ENCODE measurements at places on chromosomes 12 and 14.
A peak's percentile ranks its signal among the peaks of the same experiment; 100 is the strongest.

DNA sequence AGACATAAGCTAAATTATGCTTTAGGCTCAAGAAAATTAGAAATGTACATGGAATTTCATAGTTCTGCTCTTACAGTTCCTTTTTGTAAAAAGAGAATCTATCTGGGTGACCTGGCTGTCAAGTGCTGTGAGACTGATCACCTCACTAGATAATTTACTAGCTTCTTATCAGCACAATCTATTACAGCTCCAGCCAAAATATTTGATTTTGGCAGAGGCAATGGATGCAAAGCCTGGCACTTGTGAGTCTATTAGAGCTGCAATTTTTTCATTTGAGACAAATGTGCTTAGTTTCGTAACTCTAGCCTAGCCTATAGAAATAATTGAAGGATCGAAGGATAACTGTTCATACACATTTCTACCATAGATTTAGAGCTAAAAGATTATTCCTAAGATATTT lies 927.5 kb downstream of the SLC6A15 start:
- DNase-seq = no peak

DNA sequence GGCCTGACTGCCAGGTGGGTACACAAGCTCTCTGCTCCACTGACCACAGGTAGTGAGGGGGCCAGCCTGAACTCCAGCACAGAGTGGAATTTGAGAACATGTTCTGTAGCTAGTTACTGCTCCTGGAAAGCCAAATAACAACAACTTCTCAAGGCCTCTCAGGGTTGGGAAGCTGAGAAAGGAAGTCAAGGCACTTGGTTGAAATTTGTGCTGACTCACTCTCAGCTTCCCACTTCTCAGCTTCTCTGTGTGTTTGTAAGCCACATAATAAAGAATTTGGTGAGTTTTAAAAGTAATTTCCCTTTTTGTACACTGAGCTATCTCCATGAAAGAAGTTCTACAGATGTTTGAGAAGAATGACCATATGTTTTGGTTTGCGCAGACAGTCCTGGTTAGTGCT lies 234.9 kb downstream of the KTN1 start:
- no peak for DNase-seq

GRCh38 chr12:80313209-80313608 lies 130.8 kb upstream of the PTPRQ start:
- no peak for DNase-seq

DNA sequence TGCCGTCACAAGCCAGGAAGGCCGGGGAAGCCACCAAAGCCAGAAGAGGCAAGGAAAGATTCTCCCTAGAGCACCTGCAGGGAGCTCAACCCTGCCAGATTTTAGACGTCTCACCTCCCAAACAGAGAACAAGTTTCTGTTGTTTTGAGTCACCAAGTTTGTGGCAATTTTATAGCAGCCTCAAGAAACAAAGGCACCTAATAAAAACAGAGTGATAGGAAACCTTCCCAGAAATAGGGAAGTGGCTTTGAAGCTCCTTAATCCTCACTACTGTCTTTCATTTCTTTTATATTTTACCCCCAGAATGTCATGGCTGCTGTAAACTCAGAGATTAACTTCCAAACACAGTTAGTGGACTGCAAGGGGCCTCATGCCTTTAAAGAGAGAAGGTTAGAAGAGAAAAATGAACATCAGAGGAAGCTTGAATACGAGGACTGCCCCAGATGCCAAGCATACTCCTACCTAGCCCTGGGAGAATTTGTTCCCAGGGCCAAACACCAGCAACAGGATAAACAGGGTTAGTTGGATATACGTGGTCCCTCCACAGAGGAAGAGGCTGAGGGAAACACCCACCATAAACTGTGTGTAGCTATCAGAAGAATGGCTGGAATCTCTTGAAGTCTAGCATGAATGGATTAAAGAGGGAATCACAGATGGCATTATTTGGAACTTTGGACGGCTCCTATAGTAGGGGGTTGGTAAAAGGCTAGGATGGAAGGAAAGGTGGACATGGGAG lies 148.3 kb downstream of the KCNA5 start:
- DNase-seq = no peak

DNA sequence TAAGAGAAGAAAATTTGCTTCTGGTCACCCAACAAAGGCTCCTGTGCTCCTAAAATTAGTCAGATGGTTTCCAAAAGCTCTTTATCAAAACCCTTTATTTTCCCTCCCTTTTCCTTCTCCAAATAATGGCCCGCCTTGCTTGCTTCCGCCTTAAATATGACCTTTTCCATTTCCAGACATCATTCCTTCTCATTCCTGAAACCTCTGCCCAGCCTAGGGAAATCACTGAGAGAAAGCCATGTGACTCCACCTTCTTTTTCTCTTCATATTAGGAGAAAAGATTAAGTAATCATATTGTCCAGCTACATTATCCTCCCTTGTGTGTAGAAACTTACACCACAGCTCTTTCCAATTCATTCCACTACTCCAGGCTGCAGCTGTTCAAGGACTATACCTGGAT lies 75.7 kb upstream of the GPHB5 start:
- no peak for DNase-seq

GRCh38 chr12:28178775-28179174 lies 11.5 kb upstream of the CCDC91 start:
- DNase-seq = no peak

DNA sequence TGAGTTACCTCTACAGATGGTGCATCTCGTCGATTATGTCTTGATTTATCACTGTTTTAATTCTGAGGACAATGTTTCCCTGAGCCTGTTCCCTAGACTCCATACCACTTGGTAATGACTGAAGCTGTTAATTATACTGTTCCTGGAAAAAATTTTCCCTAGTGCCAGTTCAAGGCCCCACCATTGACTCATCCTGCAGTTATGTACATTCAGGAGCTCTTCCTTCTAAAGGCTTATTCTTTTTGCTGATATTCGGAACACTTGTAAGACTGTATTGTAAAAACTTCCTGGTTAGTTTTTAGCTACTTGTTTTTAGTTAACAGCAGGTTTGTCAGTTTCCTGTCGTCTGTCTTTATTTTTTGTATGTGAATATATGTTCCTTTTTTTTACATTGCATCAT lies 30.4 kb upstream of the PPP2R5E start:
- DNase-seq = no peak

GRCh38 chr14:94836849-94837248 lies 66.9 kb upstream of the GSC start:
- no peak for DNase-seq

GRCh38 chr14:31118892-31119291 lies 88.7 kb downstream of the HECTD1 start:
- no peak for DNase-seq

DNA sequence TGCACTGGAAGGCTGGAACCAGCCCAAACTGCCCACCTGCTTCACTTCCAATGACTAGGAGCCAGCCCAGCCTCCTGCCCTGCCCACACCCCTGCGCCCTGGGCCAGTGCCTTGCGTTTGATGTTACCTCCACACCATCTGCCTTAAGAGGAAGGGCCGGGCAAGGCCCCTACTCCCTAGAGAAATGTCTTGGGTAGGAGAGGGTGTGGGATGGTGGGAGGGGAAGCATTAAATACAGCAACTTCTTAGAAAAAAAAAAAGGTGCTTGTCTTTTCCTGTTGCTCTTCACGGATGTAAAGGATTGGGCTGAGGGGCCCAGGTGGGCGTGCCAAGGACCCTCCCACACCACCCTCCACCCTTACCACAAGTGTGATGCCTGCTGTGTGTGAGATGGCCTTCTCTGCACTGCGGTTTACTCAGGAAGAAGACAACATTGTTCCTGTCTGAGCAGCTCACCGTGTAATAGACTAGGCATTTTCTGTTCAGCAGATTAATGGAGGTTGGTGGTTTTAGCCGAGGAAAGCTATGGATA lies 99.9 kb downstream of the NINJ2 start:
- no peak for DNase-seq

DNA sequence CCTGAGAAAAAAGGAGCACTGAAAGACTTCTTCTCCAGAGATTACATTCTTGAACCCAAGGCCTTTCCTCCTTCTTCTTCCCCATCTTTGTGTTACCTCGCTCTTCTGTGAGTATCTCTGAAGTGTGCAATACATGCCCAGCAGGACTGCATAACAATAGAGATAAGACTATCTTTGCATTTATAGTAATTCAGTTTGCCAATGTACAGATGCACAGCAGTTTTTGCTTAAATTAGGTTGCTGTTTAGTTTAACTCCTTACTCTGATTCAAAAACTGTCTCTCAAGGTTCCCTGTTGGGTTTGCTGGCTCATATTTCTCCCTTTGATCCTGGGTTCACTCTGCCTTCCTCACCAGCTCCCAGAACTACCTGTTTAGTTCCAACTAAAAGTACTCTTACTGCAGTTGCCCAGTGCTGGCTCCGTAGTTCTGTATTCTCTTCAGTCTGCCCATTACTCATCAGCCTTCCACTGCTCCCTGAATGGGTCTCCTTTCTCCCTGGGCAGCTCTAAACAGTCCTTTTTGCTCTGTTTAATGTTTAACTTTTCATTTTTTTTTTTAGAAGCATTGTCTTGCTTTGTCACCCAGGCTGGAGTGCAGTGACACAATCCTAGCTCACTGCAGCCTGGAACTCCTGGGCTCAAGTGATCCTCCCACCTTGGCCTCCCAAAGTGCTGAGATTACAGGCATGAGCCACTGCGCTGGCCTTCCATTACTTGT lies 180.6 kb upstream of the CAND1 start:
- DNase-seq = no peak

DNA sequence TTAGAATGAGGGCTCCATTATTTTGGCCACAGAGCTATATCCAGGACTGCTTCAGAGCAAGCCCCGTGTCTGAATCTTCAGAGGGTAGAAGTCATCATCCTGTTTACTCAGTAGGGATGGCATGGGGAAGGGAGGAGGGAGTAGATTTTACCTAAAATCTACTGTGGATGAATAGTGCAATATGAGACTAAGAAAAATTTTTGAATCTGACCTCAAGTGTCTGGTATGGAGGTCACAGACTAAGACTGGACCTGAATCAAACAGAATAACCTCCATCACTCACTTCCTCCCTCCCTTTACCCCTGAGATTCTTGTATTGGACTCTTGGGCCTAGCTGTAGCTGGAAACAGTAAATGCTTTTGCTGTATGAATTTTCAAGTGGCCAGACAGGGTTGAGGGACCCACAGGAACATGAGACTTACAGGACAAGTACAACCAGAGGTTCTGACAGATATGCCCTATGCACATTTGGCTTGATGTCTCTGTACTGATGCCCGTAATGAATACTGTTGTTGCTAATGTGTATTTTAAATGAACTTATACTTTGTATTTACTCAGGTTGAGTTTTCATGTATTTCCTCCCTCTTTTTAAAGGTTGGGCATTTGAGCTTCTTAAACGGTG lies 78.5 kb downstream of the CCDC91 start:
- no peak for DNase-seq

GRCh38 chr14:46259536-46259935 lies 392.0 kb downstream of the RPL10L start:
- no peak for DNase-seq

DNA sequence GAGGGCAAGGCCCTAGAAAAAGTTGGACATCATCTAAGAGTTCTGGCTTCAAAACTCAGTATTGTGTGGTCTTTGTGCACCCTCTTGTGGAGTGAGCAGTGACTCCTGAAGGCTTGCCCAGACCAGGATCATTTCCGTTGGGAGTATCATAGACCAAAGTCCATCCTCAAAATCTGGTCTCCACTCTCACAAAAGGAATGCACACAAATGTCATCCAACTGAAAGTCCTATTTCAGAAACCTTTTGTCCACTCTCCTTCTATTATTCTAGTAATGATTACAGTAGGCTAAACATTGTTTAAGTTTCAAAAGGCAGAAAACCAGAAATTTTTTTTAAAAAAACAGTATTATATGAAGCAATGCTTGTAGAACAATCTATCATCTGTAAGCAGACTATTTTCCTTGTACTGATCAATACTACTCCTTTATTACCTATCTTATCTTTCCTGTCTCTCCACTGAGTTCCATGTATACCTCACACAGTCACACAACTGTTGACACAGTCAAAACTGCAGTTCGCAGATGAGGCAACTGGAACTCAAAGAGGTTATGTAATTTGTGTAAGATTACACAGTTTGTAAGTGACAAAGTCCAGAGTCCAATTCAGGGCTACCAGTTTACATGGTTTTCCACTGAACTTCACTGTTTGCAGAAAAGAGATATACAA lies 41.4 kb downstream of the COX16 start:
- peak; percentile 19 for DNase-seq

DNA sequence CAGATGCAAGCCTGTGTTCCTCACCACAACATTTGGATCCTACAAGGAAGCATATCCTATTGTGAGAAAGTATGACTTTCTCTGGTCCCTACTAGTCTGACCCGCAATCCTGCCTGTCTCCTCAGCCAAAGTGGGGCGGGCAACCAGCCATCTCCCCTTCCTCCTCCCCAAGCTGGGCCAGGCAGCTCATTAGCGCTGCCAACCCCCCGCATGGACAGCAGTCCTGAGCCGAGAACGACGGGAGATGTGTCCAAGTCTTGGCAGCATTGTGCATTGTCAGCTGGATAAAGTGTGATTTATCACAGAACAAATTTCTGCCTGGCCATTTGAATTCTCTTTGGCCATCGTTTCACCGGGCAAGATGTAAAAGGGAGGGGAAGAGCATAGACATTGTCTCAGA lies 139.4 kb downstream of the SLC15A4 start:
- DNase-seq = no peak

GRCh38 chr12:113070117-113070906 lies 13.8 kb downstream of the DTX1 start:
- DNase-seq = no peak

- DNase-seq = no peak
Measured at GRCh38 chr14:60355768-60356167, 106.7 kb downstream of the PPM1A start.

DNA sequence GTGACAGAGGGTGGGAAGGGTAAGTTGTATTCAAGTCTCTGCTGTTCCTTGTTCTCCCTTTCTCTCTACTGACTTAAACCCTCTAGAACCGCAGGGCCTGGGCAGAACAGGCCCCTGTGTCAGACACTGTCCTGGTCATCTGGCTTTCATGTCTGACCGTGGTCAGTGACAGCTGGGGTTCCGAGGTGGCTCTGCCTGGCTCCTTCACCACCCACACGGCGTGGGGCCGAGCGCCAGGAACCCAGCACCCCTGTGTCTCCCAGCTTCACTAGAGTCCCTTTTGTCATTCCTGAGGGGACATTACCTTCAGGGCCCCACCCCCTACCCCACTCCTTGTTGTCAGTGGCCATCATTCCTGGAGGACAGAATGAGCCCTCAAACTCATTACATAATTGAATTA lies 168.9 kb downstream of the ADGRD1 start:
- no peak for DNase-seq

GRCh38 chr12:109463756-109464155 lies 13.3 kb downstream of the KCTD10 start:
- no peak for DNase-seq

- peak; percentile 79 for DNase-seq
Measured at GRCh38 chr14:77498120-77498979, at the start of gene ISM2. Gene ISM2 (minus strand): TSS chr14:77498816. CDS start chr14:77498793, 23 bp downstream.

- DNase-seq = no peak
Measured at GRCh38 chr12:51886021-51886710, 1.7 kb upstream of the ANKRD33 start.

- DNase-seq = no peak
Measured at GRCh38 chr12:34334538-34334937, 312.2 kb downstream of the ALG10 start.

- DNase-seq = no peak
Measured at GRCh38 chr12:85759091-85759490, 77.1 kb downstream of the RASSF9 start.

- DNase-seq = no peak
Measured at GRCh38 chr12:30977124-30977523, 50.6 kb downstream of the TSPAN11 start.

- DNase-seq = no peak
Measured at GRCh38 chr14:73842201-73842600, 9.4 kb upstream of the PTGR2 start.

- DNase-seq = no peak
Measured at GRCh38 chr14:74650927-74651686, 39.1 kb upstream of the LTBP2 start.

All from 8988T (cell line).